ENCODE measurements at places on chromosomes 16 and 17.

- ATAC-seq: no peak
Measured at GRCh38 chr17:36879027-36879426, 58.2 kb upstream of the LHX1 start.

GRCh38 chr17:32141258-32141657, 1.0 kb upstream of the RHOT1 start:
- no peak for ATAC-seq

GRCh38 chr16:81520560-81521135, 76.0 kb downstream of the CMIP start:
- no peak for ATAC-seq

DNA sequence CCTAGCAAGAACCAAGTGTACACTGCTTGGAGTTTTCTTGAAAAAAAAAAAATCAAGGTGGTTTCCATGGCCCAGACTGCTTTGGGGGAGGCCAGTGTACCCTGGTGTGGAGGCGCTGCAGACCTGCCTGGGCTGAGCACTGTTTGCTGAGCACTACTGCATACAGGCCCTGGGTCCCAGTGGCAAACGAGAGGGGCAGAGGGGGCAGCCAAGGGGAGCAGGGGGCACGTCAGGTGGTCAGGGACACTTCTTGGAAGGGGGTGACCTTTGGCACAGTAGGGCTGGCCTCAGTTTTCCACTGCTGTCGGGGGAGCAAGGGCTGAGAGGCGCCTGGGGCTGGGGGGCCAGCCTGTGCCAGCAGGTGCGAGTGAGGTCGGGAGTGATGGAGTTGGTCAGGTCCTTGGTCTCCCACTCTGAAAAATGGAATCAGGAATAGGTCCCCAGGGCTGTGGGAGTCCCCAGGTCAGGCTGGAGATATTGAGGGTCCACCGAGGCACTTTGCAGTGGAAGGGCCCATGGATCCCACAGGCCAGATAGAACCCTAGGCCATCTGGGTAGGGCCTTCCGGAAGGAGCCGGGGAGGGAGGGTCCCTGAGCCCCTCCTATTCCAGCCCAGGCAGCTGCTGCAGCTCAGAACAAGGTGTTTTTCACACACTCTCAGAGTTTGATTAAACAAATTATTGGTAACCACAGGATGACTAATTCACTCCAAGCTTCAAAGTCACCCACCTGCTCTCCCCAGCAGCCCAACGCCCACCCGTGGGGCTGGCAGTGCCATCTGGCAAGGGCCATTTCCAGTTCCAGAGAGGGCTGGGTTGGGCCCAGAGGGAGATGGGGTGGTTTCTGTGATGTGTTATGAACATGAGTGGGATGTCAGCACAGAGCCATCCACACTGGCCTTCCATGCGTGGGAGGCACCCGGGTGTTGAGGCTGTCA, 3.5 kb downstream of the ZFPM1 start:
- ATAC-seq: no peak

- ATAC-seq: peak; percentile 79
Measured at GRCh38 chr16:31513126-31513525, 4.9 kb upstream of the RUSF1 start.

- ATAC-seq: peak; percentile 42
Measured at GRCh38 chr16:87678618-87679017, 76.3 kb downstream of the JPH3 start.

DNA sequence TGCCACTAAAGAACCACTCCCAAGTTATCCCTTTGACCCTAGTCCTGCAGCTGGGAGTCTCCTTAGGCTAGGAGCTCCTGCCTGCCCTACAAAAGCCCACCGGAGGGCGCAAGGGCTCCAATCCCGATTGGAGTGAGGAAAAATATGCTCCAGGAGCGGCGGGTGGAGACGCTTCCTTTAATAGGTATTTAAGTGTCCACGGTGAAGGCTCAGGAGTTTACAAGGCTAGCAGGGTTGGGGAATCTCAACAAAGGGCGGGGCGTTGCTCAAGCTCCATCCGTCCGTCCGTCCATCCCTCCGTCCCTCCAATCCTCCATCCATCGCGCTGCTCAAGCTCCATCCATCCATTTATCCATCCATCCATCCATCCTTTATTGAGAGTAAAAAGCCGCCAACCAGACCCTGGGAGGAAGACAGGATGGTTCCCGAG, 556 bp upstream of the SPNS1 start:
- ATAC-seq: peak; percentile 80

GRCh38 chr16:72537664-72538063, 365.7 kb upstream of the PMFBP1 start:
- ATAC-seq: peak; percentile 87

DNA sequence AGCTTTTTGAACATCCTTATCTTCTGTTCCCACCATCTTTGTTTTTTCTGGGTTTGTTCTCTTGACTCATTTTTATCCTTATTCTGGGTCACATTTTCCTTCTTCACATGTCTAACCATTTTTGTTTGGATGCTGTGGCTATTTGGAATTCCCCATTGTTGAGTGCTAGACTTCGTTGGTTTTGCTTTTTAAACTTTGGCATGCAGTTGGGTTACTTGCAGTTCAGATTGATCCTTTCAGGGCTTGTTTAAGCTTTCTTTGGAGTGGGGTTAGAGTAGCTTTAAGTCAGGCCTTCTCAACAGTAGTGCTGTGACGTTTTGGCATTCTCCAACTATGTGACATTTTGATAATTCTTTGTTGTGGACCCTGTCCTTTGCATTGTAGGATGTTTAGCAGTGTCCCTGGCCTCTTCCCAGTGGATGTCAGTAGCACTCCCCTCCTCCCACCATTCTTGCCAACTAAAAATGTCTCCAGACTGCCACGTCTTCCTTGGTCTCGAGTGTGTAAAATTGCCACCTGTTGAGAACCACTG, 21.1 kb downstream of the PRMT7 start:
- no peak for ATAC-seq

GRCh38 chr17:72354071-72354470, 233.3 kb downstream of the SOX9 start:
- no peak for ATAC-seq

DNA sequence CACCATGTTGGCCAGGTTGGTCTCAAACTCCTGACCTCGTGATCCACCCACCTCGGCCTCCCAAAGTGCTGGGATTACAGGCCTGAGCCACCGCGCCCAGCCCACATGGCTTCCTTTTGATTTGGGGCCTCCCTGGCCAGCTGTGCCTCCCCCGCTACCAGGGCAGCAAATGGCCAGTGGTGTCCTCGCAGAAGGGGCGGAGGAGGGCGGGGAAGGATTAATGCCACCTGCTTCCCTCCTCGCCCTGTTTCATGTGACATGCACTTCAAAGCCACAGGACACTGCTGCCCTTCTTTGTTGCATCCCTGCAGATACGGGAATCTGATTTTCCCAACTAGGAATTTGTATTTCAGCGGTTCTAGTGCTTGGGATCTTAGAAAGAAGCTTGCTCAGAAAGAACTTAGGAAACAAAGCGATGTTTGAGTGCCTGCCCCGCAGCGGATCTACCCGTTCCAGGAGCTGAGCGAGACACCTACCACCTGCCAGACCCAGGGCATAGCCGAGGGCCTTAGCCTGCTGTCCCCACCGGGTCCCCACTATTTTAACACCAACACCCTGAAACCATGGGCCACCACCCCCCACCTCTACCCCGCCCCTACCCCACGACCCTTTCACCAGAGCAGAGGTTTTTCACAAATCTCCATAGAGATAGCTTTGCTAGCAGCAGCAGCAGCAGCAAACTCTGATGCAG, 37.7 kb upstream of the CCDC182 start:
- no peak for ATAC-seq

- no peak for ATAC-seq
Measured at GRCh38 chr16:11245222-11245737, 10.7 kb downstream of the SOCS1 start.

- ATAC-seq: no peak
Measured at GRCh38 chr16:56143666-56144065, 47.6 kb upstream of the GNAO1 start.

DNA sequence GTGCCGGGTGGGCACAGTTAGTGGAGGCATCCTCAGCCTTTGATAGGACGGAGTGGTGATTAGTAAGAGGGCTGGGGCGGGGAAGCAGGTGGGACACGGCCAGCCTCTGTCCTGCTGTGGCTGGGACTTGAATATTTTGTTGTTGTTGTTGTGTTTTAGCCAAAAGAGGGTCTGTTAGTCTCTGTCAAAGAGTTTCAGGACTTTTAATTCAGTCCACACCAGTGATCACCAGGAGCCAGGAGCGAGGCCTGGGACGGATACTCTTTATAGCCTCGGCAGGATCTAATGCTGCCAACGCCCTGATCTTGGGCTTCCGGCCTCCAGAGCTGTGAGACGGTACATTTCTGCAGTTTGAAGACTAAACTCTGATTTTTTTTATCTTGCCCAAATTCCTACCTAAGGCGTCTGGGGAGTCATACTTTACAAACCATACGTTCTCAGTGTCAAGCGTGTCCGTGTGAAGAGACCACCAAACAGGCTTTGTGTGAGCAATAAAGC, 2.9 kb upstream of the RNF213 start:
- ATAC-seq: no peak

GRCh38 chr17:21193031-21193430, 20.9 kb downstream of the TMEM11 start:
- ATAC-seq: no peak

- no peak for ATAC-seq
Measured at GRCh38 chr17:57466017-57466471, 209.7 kb downstream of the MSI2 start.

- ATAC-seq: no peak
Measured at GRCh38 chr16:57093666-57094564, 1.5 kb downstream of the CPNE2 start.

- ATAC-seq: peak; percentile 35
Measured at GRCh38 chr16:49023050-49023449, 258.6 kb downstream of the CBLN1 start.

- ATAC-seq: peak; percentile 38
Measured at GRCh38 chr17:75394332-75394918, 11.1 kb downstream of the GRB2 start.

DNA sequence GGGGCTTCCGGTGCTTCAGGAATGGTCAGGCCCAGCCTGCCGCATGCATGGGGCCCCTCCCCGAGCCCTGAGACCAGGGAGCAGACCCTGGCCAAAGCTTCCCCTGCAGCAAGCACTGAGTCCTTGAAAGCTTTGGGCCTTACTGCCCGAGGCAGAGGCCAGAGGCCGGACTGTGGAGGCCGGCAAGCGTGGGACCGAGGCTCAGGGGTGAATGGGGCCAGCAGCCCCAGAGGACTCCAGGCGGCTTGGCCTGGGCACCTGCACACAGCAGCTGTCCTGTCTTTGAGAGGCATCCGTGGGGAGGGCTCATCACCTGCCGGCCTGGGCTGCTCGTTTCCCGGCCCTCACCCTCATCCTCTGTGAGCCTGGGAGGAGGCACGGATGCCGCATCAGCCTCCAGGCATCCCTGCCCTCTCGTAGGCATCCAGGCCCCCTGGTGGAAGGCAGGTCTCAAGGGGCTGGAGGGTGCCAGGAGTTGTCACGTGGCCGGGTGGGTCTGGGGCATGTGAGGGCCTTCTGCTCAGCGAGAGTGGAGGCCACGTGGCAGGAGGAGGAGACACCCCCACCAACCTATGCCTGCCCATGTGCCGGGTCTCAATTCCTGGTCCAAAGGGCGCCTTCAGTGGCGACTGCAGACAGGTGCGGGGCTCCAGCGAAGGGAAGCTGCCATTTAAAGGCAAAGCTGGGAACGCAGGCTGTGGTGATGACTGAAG, 31.4 kb downstream of the CACNA1H start:
- peak; percentile 29 for ATAC-seq

GRCh38 chr16:87734644-87735043, 31.1 kb downstream of the KLHDC4 start:
- ATAC-seq: no peak

GRCh38 chr16:57722651-57723050, 12.9 kb upstream of the KATNB1 start:
- no peak for ATAC-seq

DNA sequence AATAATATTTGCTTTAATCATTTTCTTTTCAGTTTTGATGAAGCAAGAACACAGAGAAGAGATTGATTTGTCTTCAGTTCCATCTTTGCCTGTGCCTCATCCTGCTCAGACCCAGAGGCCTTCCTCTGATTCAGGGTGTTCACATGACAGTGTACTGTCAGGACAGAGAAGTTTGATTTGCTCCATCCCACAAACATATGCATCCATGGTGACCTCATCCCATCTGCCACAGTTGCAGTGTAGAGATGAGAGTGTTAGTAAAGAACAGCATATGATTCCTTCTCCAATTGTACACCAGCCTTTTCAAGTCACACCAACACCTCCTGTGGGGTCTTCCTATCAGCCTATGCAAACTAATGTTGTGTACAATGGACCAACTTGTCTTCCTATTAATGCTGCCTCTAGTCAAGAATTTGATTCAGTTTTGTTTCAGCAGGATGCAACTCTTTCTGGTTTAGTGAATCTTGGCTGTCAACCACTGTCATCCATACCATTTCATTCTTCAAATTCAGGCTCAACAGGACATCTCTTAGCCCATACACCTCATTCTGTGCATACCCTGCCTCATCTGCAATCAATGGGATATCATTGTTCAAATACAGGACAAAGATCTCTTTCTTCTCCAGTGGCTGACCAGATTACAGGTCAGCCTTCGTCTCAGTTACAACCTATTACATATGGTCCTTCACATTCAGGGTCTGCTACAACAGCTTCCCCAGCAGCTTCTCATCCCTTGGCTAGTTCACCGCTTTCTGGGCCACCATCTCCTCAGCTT, 45.0 kb downstream of the ESRP2 start:
- no peak for ATAC-seq

DNA sequence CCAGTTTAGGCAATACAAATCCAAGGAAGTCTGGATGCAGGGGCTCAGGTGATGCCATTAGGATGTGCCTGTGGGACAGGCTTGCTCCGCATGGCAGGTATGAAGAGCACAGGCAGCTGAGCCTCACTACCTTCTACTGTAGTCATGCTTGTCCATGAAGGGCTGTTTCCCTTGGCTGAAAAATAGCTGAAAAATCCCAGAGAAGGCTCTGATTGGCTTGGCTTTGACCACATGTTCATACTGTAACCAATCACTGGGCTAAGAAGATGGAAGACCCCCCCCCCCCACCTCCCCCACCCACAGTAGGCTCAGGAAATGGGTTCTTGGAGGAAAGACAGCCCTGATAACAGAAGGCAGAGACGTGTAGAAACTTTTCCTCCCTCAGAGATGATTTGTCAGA, 66.5 kb upstream of the LGALS9 start:
- ATAC-seq: no peak

DNA sequence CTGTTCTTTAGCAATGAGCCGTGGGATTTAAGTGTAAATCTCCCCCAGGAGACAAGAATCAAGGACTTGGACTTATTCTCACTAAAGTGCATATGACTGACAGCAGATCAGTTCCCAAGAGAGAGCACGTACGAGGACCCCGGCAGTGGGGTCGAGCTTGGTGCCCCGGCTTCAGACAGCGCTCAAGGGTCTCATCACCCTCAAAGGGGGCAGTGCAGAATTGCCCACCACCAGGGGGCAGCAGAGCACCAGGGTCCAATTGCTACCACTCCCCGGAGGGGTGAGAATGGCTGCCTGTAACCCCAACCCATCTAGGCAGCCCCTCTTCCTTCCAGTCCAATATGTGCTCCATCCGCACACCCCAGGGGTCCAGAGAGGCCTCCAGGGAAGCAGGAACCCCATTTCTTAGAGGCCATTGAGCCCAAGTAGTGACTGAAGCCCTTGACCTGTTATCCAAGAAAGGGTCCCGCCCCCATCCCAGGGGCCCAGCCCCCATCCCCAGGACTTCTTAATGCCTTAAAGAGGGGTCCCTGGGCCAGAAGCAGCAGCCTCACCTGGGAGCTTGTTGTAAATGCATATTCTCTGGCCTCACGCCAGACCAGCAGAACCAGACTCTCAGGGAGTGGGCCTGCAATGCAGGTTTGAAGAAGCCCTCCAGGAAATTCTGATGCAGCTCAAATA, 86.1 kb downstream of the ZDHHC7 start:
- ATAC-seq: peak; percentile 69

- no peak for ATAC-seq
Measured at GRCh38 chr16:747978-748746, 7.4 kb upstream of the CIAO3 start.

Data from SK-N-SH treated with all-trans-retinoic acid at 6 μM for 48 hours (cell line).